Fibroblast of upper back skin (primary cell): ENCODE measurements at places on chromosomes 1 and 21.

DNA sequence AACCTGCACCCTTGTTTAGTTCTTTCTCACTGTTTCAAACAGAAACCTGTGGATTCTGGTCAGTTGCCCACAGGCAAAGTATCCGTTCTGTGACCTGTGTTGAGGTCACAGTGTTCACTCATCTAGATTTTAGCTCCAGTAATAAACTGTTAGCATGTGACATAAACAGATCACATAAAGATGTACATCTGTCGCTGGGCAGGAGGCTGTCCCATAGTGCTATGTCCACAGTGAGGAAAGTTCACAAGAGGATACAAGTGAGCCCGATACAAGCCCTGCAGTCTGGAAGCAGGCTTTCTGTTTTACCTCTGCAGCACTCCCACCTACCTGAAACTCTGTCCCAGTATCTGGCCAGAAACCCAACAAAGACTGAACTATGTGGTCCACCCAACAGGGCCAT lies 28.4 kb downstream of the LMX1A start:
- DNase-seq, result no peak

DNA sequence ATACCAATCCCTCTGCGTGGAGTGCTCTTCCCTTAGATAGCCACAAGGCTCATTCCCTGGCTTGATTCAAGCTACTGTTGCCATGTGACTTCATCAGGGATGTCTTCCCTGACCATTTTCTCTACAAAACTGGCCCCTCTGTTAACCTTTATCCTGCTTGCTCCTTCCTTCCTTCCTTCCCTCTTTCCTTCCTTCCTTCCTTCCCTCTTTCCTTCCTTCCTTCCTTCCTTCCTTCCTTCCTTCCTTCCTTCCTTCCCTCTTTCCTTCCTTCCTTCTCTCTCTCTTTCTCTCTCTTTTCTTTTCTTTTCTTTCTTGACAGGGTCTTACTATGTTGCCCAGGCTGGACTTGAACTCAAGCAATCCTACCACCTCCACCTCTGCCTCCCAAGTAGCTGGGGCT lies 6.2 kb upstream of the RYR2 start:
- DNase-seq, result no peak

DNA sequence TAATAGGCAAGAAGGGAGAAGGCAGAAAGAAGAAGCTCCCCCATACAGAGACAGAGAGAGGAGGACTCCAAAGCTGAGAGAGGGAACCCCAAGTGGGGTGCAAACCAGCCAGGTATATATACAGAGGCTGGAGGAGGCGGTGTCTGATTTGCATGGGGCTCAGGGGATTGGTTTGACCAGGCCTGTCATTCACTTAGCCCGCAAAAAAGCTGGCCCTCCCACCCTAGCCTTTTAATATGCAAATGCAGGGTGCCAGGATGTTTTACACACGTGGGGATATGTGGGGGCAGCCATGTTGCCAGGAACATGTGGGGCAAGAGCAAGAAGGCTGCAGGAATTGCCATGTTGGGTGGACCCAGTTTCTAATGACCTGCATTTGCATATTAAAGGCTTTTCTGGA lies 37.0 kb upstream of the TENT5B start:
- DNase-seq, result no peak

GRCh38 chr1:167668108-167668507 lies 38.1 kb downstream of the RCSD1 start:
- DNase-seq, result no peak

DNA sequence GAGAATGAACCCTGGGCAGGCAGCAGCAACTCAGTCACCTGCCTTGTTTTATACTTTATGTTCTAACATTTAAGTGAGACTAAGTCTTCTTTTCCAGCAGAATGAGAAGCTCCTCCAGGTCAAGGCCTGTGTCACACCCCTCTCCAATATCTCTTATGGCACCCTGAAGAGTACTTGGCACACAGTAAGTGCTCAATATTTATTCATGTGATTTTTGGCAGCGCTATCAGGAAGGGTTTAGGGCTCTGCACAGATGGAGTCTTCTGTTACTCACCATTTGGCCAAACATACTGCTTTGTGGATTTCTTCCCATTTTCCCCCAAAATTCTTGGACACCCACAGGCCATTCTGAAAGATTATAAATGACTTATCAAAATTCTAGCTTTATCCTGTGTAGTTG lies 43.8 kb upstream of the MYBPHL start:
- no peak for DNase-seq

DNA sequence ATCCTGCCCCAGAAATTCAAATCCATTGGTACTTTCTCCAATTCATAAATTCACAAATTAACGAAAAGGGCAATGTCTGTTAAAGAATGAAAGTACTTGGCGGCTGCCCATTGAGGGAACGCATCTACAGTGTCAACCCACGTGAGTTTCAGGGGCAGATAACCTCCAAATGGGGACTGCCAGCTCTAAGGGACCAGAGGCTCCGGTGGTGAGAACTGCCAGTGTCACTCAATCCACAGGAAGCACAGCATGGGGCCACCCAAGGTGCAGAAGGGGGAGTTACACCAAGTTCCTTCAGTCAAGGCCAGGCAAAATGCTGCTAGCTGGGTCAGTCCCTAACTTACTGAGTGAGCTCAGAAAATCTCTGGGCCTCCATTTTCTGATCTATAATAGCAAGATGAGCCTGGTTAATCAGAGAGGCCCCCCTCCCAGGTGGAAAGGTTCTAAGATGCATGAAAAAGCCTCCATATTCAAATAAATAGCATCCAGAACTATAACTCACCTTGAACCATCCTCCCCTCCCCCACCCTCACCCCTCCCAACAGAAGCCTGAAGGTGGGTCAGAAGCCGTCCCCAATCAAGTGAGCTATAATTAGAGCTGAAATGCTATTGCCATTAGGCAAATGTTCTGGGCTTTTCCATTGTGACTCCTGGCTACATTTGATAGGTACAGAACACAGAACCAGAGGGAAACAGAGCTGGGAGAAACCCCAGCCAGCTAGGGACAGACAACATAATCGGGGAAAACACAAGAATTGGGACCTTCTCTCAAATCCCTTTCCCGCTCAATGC lies 41.7 kb downstream of the LRP8 start:
- no peak for DNase-seq

GRCh38 chr1:174480324-174480723 lies 32.6 kb downstream of the GPR52 start:
- DNase-seq, result peak; percentile 2

DNA sequence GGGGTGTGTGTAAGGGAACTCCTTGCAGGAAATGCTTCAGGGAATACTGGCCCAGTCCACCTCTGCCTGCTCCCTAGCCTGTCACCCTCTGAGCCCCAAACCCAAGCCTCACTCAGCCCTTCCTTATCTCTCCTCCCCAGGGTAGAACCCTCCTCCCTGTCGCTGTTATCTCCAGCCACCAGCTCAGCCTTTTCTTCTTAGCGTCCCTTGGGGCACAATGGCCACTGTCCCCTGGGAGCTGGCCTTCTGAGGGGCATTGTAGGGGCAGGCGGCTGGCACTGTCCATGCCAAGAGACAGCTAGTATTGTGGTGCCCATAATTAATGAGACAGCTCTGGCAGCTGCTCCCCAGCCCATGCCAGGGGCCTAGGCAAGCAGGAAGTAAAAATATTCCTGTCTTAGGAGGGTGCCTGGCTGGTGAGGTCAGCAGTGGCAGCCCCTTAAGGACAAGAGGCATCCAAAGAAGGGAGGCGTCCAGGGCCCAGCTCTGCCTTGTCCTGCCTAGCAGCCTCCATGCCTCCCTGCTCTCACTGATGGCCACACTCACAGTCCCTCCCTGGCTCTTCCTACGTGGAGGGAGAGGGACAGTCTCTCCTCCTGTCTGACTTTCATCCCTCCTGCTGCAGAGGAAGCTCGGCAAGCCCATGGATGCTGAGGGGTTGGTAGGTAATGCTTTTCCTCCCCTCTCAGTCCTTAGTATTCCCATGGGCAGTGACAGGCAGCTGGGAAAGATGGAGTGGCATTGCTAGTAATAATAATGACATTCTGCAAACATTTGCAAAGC lies 37.5 kb downstream of the KCNQ4 start:
- DNase-seq, result no peak

- DNase-seq, result peak; percentile 74
These were observed 46.6 kb downstream of the PACC1 start for GRCh38 chr1:212368073-212368484.

DNA sequence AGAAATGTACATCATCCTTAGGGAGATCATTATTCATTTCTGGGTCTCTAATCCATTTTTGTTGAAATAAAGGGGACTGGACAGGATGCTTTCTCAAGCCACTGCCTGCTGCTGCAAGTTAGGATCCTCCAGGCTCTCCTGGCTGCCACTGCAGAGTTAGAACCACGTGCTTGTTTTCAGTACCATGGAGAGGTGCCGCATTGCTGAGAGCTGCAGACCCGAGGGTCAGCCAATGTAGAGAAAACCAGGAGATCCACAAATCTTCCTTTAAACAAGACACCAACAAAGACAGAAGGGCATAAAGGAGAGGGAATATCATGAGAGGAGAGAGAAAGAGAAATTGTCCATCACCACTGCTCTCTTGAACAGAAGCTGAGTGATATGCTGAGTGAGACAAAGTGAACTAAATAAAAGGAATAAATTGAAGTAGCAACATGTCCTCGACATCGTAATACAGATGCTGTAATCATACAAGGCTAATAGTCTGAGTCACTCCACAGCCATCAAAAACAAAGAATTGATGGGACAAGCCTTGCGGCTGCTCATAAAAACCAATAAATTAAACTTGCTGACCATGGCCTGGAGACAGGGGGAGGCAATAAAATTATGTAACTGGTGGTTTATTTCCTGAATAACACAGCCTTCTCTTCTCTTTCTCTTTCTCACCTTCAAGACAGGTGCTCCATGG lies 255.7 kb downstream of the OMA1 start:
- peak; percentile 48 for DNase-seq

DNA sequence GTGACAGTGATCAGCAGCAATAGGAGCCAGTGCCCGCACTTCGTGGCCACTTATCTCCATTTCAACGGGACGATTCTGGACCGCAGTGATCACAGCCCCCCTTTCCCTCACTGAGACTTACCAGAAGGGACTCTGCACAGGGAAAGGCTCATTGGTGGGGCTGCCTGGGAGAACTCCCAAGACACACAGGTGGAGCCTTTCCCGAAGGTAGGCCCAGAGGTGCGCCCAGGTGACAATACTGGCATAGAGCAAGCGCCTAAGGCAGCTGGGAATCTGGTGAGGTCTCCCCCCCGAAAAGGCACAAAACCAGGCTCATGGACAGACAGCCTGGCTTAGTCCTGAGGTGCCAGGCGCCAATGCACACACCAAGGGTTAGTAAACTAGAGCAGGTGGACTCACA lies 318.9 kb downstream of the AJAP1 start:
- no peak for DNase-seq

DNA sequence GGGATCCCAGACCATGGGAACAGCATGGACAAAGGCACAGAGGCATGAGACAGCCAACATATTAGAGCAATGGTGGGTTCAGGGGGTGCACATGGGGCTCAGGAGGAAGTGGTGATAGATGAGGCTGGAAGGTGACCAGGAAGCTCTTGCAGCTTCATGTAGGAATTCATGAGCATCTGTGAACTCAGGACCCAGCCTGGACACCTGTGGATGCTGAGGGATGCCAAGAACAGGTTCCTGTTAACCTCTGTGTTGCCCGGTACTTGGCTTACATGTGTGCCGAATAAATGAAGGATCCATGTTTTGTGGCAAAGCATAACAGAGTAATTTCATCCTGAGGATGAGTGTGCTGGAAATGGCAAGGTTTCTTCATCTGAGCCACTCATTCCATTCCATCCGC lies 9.3 kb upstream of the SSBP3 start:
- DNase-seq, result no peak

DNA sequence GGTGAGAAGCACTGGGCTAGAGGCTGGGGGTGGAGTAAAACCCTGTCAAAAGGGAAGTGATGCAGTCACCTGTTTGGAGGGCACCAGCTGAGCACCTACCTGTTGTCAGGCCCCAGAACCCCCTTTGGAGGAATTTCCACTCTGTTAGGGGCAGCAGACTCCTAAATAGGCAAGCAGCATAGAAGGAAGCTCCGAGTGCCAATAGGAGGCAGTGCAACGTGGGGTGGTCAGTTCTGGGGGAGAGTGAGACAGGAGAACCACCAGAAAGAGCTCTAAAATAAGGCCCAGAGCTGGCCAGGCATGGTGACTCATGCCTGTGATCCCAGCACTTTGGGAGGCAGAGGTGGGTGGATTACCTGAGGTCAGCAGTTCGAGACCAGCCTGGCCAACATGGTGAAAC lies 203.7 kb upstream of the ZC3H12A start:
- DNase-seq, result no peak

GRCh38 chr1:93475681-93476080 lies 27.8 kb downstream of the FNBP1L start:
- DNase-seq, result no peak

GRCh38 chr1:56933606-56934005 lies 32.2 kb downstream of the C8B start:
- no peak for DNase-seq

DNA sequence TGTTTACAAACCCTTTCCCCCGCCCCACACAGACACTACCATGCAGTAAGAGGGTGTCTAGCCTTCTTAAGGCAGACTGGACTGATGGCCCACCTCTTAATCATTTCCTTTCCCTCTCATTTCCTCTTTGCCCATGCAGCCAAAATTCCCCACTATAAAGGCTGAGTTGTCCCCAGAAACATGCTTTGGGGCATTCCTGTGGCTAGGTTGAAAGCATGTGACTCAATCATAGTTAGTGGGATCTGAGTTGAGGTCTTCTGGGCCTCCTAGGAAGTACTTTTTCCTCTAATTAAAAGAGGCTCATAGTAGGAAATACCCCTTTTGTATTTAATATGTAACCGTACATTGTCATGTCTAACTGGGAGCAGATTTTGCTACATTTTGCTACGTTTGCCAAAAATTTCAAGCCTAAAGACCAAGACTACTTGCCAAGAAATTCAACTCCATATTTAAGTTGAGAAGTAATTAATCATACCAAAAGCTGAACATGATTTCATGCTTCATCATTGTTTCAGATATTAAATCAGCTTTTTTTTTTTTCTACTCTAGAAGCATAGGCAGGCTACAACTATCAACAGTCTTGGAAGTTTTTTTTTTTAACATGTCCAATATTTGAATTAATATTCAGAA lies 174.7 kb downstream of the ADGRL4 start:
- DNase-seq, result peak; percentile 99

DNA sequence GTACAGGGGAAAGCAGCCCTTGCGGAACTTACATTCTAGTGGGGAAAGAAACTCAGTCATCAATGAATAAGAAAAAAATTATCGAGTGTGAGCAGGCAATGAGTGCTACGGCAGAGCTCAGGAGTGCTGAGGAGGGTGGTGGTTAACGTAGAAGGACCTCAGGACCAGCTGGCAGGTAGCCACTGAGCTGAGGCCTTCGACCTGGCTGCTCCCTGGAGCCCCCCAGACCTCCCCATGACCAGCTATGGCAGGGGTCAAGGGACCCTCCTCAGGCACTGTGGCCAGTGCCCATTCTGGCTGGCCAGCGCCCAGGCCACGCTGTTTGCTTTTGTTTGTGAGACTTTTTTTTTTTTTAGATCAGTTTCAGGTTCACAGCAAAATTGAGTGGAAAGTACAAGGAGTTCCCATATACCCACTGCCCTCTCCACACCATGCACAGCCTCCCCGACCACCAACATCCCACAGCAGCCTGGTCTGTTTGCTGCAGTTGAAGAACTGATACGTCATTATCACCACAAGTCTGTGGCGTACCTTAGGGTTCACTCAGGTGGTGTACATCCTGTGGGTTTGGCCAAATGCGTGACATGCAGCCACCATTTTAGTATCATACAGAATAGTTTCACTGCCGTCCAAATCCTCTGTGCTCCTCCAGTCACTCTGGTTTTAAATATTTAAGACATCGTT lies 11.8 kb upstream of the TTC22 start:
- no peak for DNase-seq
